NCI-H2029 treated with DMSO at 0.1 percent for 48 hours (cell line): ENCODE measurements at places on chromosomes 11 and 22.

GRCh38 chr22:24985826-24986214 lies 33.3 kb downstream of the KIAA1671 start:
- no peak for DNase-seq

DNA sequence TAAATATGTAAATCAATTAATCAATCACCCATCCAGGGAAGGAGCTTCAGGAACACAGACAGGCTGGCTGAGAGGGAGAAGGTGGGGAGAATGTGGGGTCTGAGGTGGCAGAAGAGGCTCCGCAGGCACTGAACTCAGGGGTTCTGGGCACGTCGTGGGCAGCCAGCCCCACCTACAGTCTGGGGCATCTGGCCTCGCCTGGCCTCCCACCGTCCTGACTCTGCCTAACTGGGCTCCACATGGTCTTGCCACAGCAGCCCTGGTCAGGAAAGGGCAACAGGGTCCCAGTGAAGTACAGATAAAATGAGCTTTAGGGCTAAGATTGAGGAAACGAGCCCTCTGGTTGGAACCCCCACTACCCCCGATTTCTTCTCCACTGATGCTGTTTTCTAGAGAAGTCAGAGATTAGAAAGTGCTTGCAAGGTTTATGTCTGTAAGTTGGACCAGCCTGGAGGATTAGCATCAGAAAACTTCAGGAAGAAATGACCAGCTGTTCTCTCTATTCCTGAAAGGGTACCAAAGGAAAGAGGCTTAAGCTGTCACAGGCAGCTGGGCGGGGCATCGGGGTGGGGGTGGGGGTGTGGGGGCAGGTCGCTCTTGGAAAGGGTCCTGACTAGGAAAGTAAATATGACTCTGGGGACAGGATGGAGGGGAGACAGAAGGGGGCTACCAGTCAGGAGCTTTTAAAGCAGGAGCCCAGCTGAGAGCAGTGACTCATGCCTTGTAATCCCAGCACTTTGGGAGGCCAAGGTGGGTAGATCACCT lies 261.7 kb downstream of the BUD13 start:
- DNase-seq, result no peak

- DNase-seq, result no peak
Observed at GRCh38 chr11:64759722-64760719, at the start of gene PYGM. Gene PYGM, minus strand, starts transcription at chr11:64759974. Its CDS starts 76 bp downstream, at chr11:64759898.

DNA sequence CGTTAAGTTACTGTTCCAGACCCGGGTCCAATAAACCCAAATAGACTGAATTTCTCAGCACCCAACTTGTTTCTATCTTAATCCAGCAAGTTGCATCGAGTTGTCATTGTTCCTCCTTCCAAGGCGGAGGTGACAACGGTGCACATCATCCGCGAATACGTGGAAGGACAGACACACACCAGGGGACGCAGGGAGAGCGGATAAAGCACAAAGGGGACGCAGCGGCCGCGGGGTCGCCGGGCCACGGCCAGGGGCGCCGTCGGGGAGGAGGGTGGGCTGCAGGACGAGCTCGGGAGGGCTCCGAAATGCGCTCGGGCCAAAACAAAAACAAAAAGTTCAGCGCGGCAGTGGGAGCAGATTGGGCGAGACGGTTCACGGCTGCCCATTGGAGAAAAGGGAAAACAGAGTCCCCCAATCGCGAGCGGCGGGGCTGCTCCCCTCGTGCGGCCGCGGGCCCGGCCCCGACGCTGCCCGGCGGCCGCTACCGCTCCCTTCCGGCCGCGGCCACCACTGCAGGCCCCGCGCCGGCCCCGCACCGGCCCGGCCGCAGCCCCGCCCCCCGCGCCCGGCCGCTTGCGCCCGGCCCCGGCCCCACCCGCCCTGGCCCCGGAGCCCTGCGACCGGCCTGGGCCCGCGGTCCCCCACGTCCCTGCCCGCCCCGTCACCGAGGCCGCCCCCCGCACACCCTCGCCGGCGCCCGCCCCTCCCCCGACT lies 518 bp downstream of the KMT5B start:
- peak; percentile 15 for DNase-seq

GRCh38 chr11:45102361-45102809 lies 44.1 kb upstream of the PRDM11 start:
- DNase-seq, result no peak

GRCh38 chr11:40119661-40120060 lies 1339.8 kb downstream of the LRRC4C start:
- no peak for DNase-seq

GRCh38 chr22:17817511-17818065 lies 43.3 kb upstream of the BID start:
- no peak for DNase-seq

DNA sequence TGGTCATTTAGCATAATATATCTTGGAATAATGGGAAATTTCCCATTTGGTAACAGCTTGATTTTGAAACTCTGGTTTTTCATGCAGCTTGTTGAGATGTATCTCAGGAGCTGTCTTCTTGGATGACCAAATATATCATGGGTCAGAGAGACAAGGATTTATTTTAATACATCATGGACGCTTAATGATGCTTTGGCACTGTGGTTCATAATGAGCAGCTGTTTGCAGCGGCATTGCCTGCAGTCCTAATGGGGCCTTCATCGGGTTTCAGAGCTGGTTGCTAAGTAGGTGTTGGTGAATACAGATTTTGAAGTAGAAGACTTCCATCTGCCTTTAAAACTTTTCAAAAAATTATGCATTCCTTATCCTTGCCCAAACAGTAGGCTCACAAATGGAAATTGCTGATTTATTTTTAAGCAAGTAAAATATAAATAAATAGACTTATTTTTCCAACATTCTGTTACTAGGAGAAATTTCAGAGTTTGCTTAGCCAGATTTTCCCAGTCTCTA lies 389.5 kb upstream of the FAT3 start:
- no peak for DNase-seq

DNA sequence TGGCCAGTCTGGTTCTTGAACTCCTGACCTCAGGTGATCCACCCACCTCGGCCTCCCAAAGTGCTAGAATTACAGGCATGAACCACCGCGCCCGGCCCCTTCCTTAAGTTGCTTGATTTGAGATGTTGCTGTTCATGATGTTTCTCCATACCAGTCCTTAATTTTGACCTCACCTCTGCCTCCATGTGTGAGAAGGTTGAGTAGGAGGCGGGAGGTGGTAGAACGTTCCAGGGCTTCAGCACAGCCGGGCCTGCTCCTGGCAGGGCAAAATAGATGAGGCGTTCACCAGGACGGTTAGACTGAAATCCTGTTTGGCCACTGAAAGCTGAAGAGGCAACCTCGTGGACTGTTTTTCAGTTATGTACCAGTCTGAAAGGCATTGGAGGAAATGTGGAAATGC lies 48.3 kb upstream of the SYT13 start:
- no peak for DNase-seq

- DNase-seq, result no peak
Observed at GRCh38 chr11:62888406-62888805, 7.7 kb downstream of the SLC3A2 start.

- DNase-seq, result no peak
Observed at GRCh38 chr11:82321206-82321605, 412.5 kb downstream of the FAM181B start.

DNA sequence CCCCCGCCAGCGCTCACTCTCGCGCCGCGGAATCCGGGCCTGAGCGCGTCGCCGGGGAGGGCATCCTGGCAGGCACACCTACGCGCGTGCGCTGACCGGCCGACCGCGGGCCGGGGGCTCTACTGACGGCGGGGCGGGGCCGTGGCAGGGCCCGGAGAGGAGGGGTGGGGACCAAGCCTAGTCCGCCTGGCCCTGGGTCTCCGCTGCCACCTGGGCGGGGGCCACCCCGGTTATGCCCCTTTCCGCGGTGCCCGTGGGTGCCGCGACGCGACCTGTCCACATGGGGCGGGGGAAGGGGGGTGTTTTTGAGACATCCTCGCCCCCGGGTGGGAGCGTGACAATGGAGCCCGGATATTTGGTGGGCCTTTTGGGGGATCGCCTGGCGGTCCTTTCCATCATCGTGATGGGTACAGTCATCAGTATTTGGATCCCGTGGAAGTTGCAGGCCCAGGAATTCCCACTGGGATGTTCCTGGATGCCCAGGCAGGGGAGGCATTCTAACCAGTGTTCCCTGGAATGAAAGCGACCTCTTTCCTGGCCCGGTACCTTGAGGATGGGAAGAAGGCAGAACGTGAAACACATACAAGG lies 2.2 kb downstream of the NCAM1 start:
- DNase-seq, result no peak

- DNase-seq, result no peak
Observed at GRCh38 chr22:38732251-38732815, 23.5 kb downstream of the SUN2 start.

GRCh38 chr11:68940651-68941323 lies 37.1 kb downstream of the IGHMBP2 start:
- DNase-seq, result no peak

GRCh38 chr11:61908730-61909316 lies 8.5 kb downstream of the RAB3IL1 start:
- DNase-seq, result no peak

GRCh38 chr11:134585666-134586610 lies 173.9 kb upstream of the B3GAT1 start:
- DNase-seq, result no peak

DNA sequence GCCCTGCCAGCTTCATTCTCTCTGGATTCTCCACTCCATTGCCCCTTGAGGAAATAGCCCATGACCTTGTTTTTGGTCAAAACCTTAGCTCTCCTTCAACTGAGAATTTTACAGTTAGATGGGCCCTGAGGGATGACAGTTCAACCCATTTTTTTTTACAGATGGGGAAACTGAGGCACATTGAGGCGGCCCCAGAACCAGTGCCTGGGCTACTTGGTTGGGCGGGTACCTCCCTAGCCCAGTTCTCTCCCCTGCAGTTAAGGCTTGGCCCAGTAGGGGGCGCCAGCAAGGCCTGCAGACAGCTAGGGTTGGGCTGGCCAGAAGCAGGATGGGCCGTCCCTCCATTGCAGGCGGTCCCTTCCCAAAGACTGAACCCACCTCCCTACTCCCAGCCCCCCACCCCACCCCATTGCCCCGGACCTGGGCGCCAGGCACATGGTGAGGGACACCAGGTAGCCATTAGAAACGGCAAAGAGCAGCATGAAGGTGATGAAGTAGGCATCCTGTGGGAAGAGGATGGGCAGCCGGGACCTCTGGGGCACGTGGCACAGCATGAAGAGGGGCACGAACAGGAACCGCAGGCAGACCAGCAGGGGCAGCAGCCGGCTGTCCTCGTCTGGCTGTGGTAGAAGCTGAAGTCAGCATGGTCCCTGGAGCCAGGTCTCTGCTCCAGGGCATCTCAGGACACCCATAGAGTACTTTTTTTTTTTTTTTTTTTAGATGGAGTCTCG lies 7.6 kb downstream of the SLC29A2 start:
- DNase-seq, result no peak

- peak; percentile 28 for DNase-seq
Observed at GRCh38 chr22:20319745-20320658, at the start of gene DGCR6L. Gene DGCR6L, minus strand, starts transcription at chr22:20320060. Its CDS starts 72 bp downstream, at chr22:20319988.

DNA sequence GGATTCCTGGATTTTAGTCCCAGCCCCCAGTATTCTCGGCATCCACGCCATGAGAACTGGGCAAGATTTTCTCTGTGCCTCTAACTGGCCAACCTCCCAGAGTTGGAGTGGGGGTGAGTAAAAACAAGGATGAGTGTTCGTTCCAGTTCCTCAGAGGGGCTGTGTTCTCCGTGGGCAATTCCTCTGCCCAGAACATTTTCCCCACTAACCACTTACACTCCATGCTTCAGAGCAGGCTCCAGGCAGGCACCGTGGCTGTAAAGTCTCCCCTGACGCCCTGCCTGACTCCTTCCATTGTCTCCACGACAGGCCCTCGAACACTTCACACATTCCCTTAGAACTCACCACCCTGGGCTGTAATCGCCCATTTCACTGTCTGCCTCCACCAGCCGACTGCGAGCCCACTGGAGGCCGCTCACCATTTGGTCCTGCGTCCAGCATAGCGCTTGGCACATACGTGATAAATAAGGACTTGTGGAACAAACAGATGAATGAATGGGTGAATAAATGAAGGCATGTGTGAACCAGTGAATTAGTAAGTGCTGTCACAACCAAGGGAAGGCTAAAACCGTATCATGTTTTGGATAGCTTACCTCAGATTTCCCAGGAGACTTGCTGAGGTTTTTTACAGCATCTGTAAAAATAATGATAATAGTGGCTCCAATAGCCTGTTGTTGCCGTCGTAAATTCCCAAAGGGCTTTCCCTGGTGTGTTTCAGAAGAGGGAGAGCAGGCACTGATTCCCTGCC lies 6.1 kb downstream of the APLNR start:
- DNase-seq, result no peak

DNA sequence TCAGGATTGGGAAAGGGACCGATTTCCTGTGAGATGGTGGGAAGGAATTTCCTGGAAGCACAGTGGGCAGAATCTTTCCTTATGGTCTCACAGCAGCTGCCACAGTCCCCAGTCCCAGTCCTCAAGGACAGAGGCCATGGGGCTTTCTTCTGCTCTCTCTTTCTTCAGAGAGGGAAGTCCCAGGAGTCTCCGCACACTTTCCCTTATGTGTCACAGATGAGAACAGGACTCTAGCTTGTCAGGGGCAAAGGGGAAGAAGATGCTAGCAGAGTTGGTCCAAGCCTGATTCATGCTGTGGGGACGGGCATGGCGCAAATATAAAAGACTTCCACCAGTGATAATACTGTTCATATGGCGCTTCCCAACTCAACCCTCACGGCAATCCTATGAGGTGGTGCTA lies 7.5 kb upstream of the PPFIA1 start:
- no peak for DNase-seq

- no peak for DNase-seq
Observed at GRCh38 chr11:100941033-100941432, 188.6 kb downstream of the PGR start.

DNA sequence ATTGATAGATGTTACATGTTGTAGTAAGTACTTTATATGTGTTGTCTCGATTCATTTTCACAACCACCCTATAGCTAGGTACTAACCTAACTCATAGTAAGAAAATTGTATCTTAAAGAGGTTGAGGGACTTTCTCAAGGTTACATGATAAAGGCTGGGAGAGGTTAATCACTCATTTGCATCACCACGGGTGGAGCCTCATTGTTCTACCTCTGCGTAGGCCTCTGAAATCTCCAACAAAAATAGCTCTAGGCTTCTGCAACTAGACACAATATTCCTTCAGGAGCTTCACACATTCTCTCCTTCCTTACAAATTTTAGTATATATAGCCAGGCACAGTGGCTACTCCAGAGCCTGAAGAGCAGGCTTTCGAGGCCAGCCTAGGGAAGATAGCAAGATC lies 408.9 kb upstream of the ANO5 start:
- DNase-seq, result no peak

DNA sequence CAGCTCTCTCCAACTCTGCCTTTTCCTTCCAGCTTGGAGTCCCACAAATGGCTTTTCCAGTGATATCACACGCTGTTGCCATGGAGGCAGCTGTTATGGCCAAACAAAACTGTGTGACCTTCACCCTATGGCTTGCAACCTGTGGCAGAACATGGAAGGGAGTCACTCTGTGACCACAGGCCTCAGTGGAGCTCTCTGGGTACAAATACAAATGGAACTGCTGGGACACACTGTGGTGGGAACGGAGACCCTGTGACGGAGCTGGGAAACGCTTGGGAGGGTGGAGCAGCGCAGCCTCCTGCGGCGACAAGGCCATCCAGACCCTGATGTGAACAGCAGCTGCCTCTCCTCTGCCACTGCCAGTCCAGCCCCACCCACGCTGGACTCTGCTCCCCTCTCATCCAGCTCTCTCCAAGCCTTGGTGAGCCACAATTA lies 162.5 kb downstream of the ETS1 start:
- DNase-seq, result no peak

- no peak for DNase-seq
Observed at GRCh38 chr11:64791781-64792291, 11.2 kb downstream of the MAP4K2 start.

- DNase-seq, result no peak
Observed at GRCh38 chr22:30422481-30423300, 2.9 kb upstream of the MTFP1 start.

- DNase-seq, result no peak
Observed at GRCh38 chr11:129189646-129190045, 2.5 kb downstream of the ARHGAP32 start.

GRCh38 chr11:117933930-117934329 lies 4.7 kb upstream of the TMPRSS13 start:
- no peak for DNase-seq
